ENCODE measurements at places on chromosomes 13 and 19. TPM values are rescaled to one million over a fixed set of nuclear protein-coding genes. Genes with fewer than 3 reads are reported as not detected.

Gene IL17D
- polyA plus RNA-seq, result 8.2 TPM

Gene IQCN
- polyA plus RNA-seq, result 3.4 TPM

Gene ADPRHL1
- 6.1 TPM for polyA plus RNA-seq

DNA sequence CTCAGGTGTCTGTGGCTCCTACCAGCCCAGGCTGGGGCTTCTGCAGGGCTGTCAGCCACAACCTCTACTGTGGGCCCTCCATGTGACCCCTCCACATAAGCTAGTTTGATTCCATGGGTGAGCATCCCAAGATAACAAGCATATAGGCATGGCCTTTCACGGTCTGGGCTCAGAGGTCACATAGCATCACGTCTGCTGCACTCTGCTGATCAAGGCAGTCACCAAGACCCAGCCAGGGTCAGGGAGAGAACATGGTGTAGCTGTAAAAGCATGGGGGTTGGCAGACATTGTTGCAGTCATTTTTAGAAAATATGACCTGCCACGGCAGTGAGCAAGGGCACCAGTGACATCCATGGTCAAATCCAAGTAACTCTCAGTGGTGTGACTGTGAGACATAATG lies 698.8 kb downstream of the UQCRFS1 start:
- DNase-seq, result no peak

DNA sequence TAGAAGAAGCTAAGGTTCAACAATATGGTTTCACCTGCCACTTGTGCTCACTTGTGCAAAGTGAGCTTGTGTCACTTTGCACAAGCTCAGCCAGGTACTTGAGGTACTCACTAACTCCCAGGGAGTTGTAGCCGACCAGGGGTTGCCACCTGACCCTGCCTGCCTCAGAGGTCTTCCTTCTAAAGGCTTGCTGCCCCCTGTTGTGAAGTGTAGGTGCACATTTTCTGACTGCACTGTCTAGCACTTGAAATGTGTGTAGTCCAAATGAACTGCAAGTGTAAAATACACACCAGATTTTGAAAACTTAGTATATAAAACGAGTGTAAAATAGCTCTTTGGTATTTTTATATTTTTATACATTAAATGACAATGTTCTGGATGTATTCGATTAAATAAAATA lies 230.8 kb downstream of the DLEU7 start:
- no peak for DNase-seq

DNA sequence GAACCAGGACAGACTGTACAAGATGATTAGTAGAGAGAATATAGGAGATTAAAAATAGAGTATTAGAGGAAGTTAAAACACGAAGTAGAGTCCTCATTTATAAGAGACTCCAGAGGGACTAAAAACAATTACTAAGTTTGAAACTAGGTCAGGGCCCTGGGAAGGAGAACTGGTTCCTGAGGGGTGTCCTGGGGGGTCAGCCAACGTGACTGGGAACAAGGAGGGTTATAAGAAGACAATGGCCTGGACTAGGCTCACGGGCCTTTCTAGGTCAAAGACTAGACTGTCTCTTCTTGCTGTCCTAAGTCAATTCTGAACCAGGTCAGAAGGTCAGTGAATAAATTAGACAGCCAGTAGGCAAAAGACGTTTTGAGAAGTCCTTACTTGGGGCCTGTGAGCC lies 165.3 kb downstream of the IER2 start:
- DNase-seq, result no peak

DNA sequence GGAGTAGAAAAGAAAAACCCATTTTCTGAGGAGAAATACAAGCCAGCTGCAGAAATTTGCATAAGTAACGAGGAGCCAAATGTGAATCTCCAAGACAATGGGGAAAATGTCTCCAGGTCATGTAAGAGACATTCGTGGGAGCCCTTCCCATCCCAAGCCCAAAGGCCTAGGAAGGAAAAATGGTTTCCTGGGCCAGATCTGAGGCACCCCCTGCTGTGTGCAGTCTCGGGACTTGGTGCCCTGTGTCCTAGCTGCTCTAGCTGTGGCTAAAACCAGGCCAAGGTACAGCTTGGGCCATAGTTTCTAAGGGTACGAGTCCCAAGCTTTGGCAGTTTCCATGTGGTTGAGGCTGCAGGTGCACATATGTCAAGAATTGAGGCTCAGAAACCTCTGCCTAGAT lies 444.9 kb downstream of the PCDH20 start:
- no peak for DNase-seq

GRCh38 chr19:13301627-13302334 lies 151.6 kb downstream of the IER2 start:
- DNase-seq, result no peak

DNA sequence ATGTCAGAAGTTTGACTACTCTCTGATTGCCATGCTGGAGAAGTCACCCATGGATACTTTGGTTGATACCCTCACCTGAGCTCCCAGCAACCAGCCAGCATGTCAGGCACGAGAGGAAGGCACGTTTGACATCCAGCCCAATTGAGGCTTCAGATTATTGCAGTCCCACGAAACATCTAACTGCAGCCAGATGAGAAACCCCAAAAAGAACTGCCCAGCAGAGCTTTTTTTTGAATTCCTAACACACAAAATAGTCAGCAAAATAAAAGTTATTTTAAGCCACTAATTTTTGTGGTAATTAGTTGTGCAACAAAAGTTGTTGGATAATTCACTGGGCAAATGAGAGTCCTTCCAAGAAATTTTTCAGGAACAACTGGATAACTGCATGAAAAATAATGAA lies 259.0 kb downstream of the LMO7 start:
- DNase-seq, result no peak

- peak; percentile 52 for DNase-seq
Observed at GRCh38 chr19:48391100-48392005, at the start of gene KDELR1. KDELR1 (minus strand) TSS chr19:48391551; CDS start chr19:48391358, 193 bp downstream.

DNA sequence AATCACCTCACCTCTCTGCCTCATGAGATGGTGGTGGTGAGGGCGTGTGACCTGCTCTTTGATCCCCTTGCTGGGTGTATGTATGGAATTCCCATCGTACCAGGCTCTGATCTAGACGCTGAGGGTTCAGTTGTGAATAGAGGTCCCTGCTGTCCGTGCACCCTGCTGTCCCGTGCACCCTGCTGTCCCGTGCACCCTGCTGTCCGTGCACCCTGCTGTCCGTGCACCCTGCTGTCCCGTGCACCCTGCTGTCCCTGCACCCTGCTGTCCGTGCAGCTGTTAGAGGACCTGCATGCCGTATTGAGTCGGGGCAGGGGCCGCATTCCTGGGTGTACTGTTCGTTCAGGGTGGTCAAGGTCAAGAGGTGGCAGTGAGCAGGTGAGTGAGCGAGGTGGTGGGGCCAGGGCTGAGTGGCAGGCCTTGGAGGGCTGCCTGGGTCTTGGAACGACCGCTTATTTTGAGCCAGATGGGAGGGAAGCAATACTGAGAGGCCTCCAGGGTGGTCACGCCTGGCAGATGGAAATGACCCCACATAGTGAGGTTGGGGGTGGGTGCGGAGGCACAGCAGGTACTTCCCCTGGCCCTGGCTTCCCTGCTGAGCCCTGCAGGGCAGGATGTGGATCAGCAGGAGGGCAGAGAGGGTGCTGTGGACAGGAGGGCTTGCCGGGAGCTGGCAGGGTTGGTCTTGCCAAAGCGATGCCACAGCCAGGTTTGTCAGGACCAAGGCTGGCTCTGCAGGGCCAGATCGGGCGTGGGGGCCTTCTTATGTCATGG lies 4.6 kb upstream of the EPN1 start:
- DNase-seq, result no peak

- no peak for DNase-seq
Observed at GRCh38 chr19:29531458-29532025, 5.7 kb downstream of the VSTM2B start.

DNA sequence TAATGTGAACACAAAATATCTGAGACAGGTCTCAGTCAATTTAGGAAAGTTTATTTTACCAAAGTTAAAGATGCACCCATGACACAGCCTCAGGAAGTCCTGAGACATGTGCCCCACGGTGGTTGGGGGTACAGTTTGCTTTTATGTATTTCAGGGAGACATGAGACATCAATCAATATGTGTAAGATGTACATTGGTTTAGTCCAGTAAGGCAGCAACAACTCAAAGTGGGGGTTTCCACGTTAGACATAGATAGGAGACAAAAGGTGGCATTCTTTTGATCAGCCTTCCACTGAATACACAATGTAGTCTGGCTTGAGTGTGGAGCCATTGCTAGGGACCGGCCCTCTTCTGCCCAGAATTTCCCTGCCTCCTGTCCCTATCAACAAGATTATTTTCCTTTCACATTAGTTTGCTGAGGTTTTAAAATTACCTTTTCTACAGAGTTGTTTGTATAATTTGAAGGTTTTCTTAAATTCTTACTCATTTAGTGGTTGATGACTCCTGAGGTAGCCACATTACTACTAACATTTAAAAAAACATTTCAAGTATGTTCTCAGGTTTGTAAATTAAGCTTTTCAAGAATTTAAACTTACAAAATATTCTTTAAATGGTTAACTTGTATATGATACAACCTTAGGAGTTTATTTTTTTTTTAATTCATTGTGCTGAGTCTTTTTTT lies 33.2 kb downstream of the RNASEH2B start:
- no peak for DNase-seq

DNA sequence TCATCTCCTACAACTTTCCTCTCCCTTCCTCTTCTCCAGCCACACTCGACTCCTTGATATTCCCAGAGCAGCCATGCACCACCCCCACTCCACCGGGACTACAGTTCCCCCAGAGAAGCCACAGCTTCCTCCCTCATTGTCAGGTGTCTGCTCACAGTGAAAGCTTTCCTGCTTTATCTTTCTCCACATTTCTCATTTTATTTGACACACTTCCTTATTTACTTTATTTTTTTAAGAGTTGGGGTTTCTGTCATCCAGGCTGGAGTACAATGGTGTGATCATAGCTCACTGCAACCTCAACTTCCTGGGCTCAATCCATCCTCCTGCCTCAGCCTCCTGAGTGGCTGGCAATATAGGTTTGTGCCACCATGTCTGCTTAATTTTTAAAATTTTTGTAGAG lies 464.6 kb downstream of the MYO16 start:
- no peak for DNase-seq

DNA sequence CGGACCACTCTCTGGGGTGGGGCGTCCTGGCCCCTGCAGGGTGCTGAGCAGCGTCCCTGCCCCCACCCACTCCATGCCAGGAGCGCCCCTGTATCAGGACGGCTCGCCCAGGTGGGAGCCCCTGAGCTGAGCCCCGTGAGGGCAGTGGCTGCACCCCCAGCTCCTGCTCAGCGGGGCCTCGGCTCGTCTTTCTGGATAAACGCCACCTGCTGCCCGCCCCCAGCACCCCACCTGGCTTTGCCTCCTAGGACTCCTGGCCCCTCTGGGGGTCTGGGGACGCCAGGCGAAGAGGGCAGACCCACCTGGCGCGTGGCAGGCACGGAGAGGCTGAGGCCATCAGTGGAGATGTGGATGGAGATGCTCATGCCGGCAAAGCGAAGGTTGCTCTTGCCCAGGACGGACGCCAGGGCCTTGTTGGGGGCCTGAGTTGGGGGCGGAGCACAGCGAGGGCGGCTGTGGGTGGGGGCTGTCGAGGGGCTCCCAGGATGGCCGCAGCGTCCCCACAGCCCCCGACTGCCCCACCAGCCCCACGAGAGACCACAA lies 22.3 kb downstream of the SHC2 start:
- no peak for DNase-seq

- no peak for DNase-seq
Observed at GRCh38 chr19:58091251-58091995, 6.6 kb downstream of the ZSCAN18 start.

- no peak for DNase-seq
Observed at GRCh38 chr13:98992355-98992754, 14.5 kb upstream of the DOCK9 start.

DNA sequence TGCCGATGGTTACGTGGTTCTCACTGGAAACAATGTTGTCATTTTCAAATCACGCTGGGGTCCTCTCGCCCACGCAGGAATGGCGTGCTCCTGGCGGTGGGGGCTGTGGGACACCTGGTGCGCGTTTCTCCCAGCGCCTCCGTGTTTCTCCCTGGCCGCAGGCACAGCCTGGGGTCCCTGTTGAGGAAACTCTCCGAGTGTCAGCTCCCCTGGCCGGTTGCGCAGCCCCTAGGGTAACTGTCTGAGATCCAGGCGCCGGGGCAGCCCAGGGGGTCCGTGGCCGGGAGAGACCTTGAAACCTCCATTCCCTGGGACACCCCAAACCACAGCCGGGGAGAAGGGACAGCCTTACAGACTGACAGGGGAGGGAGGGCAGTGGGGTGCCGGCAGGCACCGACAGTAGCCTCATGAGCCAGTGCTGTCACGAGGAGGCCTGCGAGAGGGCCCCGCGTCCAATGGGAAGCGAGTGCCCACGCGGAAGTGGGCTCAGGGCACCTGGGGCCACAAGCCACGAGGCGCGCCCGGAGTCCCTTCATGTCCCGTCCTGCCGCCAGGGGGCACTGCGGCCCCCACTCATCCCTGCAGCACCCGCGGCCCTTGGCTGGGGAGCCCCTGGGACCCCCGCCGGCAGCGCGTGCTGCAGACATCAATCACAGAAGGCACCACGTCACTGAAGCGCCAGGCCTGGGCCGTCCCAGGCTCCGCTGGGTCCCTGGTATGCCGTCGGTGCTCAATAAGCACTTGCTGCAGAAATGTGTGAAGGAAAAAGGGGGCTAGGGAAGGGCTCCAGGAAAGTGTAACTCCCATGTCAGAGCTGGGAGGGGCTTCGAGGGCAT lies 9.5 kb downstream of the ADAMTSL5 start:
- DNase-seq, result no peak

- DNase-seq, result no peak
Observed at GRCh38 chr19:35027851-35028599, 2.2 kb upstream of the SCN1B start.

- no peak for DNase-seq
Observed at GRCh38 chr19:18878058-18878797, 17.7 kb downstream of the CERS1 start.

DNA sequence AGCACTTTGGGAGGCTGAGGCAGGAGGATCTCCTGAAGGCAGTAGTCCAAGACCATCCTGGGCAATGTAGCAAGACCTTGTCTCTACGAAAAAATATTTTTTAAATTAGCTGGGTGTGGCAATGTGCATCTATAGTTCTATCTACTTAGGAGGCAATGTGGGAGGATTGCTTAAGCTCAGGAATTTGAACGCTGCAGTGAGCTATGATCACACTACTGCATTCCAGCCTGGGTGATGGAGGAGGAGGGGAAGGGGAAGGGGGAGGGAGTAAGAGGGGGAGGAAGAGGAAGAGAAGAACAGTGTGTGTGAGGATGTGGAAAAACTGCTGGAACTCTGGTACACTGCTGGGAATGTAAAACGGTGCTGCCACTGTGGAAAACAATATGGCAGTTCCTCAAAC lies 9.2 kb upstream of the CLIP3 start:
- peak; percentile 32 for DNase-seq

DNA sequence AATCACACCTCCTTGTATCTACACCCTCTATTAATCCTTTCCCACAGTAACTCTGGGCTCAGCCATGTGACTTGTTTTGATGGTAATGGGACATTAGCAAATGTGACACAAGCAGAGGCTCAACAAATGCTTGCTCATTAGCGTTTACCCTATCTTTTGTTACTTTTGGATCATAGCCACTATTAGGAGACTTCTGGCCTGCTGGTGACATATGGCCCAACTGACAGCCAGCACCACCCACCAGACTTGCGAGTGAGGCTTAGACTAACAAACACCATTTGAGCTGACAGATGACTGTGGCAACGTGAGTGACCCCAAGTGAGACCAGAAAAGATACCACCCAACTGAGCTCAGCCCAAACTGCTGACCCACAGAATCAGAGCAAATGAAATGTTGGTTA lies 154.1 kb downstream of the OLFM4 start:
- DNase-seq, result no peak
